ENCODE measurements at places on chromosomes 3 and 15. TPM values are rescaled to one million over a fixed set of nuclear protein-coding genes. Genes with fewer than 3 reads are reported as not detected.

The MESP1 gene
- total RNA-seq = 0.15 TPM

The DAZL gene
- not detected for total RNA-seq

The FBXW12 gene
- total RNA-seq = not detected

The CIDEC gene
- not detected for total RNA-seq

The POMGNT2 gene
- 2.9 TPM for total RNA-seq

The RTP1 gene
- under 0.01 TPM for total RNA-seq

The C3orf49 gene
- total RNA-seq = not detected

The TMEM207 gene
- not detected for total RNA-seq

The OXTR gene
- total RNA-seq = 1.2 TPM

The NR1I2 gene
- total RNA-seq = not detected

The ACOX2 gene
- total RNA-seq = 17.2 TPM

The DUOX1 gene
- total RNA-seq = 0.08 TPM

The CLRN1 gene
- total RNA-seq = not detected

The STRIT1 gene
- total RNA-seq = not detected

The P2RY1 gene
- 0.35 TPM for total RNA-seq

The DPPA2 gene
- total RNA-seq = not detected

The PPARG gene
- 27.5 TPM for total RNA-seq

The GOLGA8G gene
- not detected for total RNA-seq

The LRRIQ4 gene
- not detected for total RNA-seq

The GATM gene
- 0.12 TPM for total RNA-seq

The SPSB4 gene
- not detected for total RNA-seq

The IGDCC3 gene
- total RNA-seq = not detected

The CCDC14 gene
- total RNA-seq = 16.4 TPM

The BCL2A1 gene
- not detected for total RNA-seq

The TNFAIP8L3 gene
- 16.5 TPM for total RNA-seq

The LMCD1 gene
- total RNA-seq = 24.9 TPM

The METTL6 gene
- total RNA-seq = 23.5 TPM

The STIMATE gene
- total RNA-seq = 10.9 TPM

The ZDHHC23 gene
- 0.70 TPM for total RNA-seq

The ULK3 gene
- total RNA-seq = 4.4 TPM

The NAALADL2 gene
- 2.0 TPM for total RNA-seq

The GCSAM gene
- total RNA-seq = not detected

The GPR160 gene
- 0.15 TPM for total RNA-seq

The DHX30 gene
- 52.5 TPM for total RNA-seq

The PLA2G4E gene
- total RNA-seq = not detected

The TMIE gene
- not detected for total RNA-seq

The XCR1 gene
- 0.23 TPM for total RNA-seq

The CCR9 gene
- total RNA-seq = not detected

The RASSF1 gene
- total RNA-seq = 31.6 TPM

The RBP2 gene
- total RNA-seq = not detected

The TM4SF4 gene
- total RNA-seq = 1.2 TPM

The BNC1 gene
- 0.47 TPM for total RNA-seq

The DPPA4 gene
- total RNA-seq = not detected

The SPTBN5 gene
- total RNA-seq = 0.23 TPM

The PCOLCE2 gene
- 135 TPM for total RNA-seq

The TICRR gene
- 0.35 TPM for total RNA-seq

The CHRNA3 gene
- not detected for total RNA-seq

The RYR3 gene
- under 0.01 TPM for total RNA-seq

The DNAH1 gene
- 1.7 TPM for total RNA-seq

The ADAMTS7 gene
- total RNA-seq = 8.9 TPM

The LRRC2 gene
- total RNA-seq = 2.0 TPM

The SH2D7 gene
- total RNA-seq = not detected

The CHRNA5 gene
- total RNA-seq = 0.53 TPM

The CPA3 gene
- not detected for total RNA-seq

The CD47 gene
- 119 TPM for total RNA-seq

The PLAAT1 gene
- total RNA-seq = not detected

The C3orf22 gene
- not detected for total RNA-seq

The LAMB2 gene
- total RNA-seq = 460 TPM

The TMCO5A gene
- total RNA-seq = not detected
